ENCODE measurements at places on chromosomes 3 and 15.

DNA sequence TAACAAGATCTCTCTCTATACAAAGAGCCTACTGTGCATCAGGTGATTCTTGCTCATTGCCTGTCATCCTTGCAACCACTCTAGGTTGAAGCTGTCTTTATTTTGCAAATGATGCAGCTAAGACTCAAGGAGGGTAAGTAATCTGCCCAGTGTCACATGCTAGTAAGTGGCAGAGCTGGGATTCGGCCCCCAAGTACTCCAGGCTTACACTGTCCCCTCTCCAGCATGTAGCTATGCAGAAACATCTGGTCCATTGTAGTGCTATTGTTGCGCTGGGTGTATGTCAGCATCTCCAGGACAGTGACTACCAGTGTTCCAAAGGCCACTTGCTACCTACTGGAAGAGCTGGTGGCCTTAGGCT, 248.9 kb downstream of the SLCO3A1 start:
- peaks cover 70% of the 10 kb centered on the region for H3K4me1 ChIP-seq
- H3K4me3 ChIP-seq: no peak overlapping the region
- no peaks in the 10 kb centered on the region for H3K36me3 ChIP-seq
- peak overlapping the region; percentile 6 for H3K27ac ChIP-seq

- H3K4me1 ChIP-seq: peaks cover 53% of the 10 kb centered on the region
- peaks cover 8% of the 10 kb centered on the region for H3K27me3 ChIP-seq
- peaks cover 6% of the 10 kb centered on the region for H3K36me3 ChIP-seq
- DNase-seq: no peak
- H3K27ac ChIP-seq: no peak overlapping the region
- H3K4me3 ChIP-seq: no peak overlapping the region
Observed at GRCh38 chr15:70505411-70505919, 257.9 kb downstream of the UACA start.

DNA sequence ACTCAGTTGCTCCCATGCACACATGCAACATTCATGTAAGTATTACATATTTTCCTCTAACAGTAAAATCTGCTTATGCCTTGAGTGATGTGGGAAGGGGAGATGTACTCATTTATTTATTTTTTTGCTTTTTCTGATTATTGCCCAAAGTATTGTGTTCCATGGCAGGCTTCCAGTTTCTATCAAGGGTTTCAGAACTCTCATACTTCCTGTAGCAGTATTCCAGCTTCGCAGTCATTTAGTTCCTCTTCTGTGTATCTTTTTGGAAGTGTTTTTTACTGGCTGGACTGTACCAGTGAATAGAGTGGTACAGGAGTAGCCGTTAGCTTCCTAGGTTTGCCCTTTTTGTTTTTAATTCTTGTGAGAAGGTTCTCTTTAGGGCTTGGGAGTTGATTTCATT, 26.9 kb downstream of the RAB11A start:
- H3K27ac ChIP-seq: no peak overlapping the region
- no peaks in the 10 kb centered on the region for H3K27me3 ChIP-seq
- H3K36me3 ChIP-seq: peaks cover 19% of the 10 kb centered on the region

DNA sequence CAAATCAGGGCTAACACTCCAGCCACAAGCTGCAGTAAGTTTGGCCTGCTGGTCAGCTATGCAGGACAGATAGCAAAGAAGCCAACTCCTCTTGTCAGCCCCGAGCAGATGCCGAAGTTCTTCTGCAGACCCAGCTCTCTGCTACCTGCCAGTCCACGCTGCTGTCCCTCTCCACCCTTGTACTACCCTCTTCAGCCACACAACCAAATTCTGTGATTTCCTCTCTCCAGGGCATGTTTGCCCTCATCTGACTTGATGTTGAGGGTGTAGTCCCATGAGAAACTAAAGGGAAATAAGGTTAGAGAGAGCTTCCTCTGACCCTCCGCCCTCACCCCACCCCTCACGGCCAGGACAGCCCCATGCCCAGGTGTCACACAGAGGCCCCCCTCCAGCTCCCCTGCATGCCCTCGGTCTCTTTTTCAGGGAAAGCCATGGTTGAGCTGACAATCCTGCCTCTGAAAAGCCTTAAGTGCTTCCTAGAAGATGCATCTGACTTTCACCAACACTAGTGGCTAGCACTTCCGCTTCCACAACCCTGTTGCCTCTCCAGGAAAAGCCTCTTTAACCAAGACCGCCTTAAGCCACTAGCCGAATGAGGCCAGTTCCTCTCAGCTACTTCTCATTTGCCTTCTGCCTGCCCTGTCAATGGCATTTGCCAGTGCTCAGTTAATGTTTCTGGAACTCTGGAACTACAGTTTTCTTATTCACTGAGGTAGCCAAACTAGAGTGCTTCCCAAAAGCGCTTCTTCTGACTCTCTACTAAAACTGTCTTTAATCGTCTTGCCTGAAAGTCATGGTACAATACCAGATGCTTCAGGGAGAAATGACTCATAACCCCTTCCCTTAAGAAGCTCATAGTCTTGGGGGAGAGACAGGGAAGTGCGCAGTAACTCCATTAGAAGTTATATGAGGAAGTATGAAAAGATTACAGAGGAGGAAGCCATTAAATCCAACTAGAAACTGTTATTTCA, 300.4 kb upstream of the STT3B start:
- H3K27ac ChIP-seq: peak overlapping the region; percentile 13
- H3K36me3 ChIP-seq: no peaks in the 10 kb centered on the region
- H3K27me3 ChIP-seq: peaks cover 11% of the 10 kb centered on the region
- H3K4me1 ChIP-seq: peaks cover 57% of the 10 kb centered on the region
- no peak overlapping the region for H3K4me3 ChIP-seq

DNA sequence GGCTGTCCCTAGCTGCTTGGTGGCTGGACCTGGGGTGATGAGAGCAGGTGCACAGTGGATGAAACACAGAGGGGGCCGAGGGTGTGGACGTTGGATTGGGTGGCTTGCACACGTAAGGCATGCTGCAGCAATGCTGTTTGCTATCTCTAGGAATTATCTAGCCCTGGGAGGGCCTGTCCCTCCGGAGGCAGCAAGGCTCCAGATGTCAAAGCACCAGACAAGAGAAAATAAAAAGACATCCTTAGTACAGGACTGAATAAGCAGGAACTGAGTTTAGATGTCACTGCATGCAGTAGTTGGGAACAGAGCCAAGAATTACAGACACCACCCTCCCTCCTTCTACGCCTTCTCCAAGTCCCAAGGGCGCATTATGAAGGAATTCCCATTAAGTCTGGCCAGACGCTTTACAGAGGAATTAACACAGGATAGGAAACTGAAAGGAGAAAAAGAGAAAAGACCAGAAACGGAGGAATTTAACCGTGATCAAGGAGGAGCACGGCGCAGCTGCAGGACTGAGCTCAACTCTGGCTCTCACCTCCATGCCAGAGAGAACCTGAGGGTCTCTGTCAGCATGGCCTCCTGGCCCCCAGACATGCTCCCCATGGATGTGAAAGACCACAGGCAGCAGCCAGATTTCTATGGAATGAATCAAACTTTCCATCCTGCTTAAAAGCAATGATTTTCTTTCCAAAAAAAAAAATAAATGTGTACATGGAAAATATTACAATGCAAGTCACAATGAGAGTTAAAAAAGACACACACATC, 13.8 kb downstream of the ATP10A start:
- peaks cover 15% of the 10 kb centered on the region for H3K27me3 ChIP-seq
- no peaks in the 10 kb centered on the region for H3K36me3 ChIP-seq
- H3K4me1 ChIP-seq: peaks cover 57% of the 10 kb centered on the region
- no peak overlapping the region for H3K27ac ChIP-seq
- peak overlapping the region; percentile 79 for H3K4me3 ChIP-seq
